ENCODE measurements at places on chromosomes 16 and 17.

- DNase-seq = no peak
Measured at GRCh38 chr16:2365397-2366294, 25.1 kb upstream of the ABCA3 start.

GRCh38 chr17:82353484-82353883 is 5.6 kb upstream of the TEX19 start:
- no peak for DNase-seq

GRCh38 chr17:82979718-82980117 is 99.7 kb upstream of the METRNL start:
- DNase-seq = no peak

DNA sequence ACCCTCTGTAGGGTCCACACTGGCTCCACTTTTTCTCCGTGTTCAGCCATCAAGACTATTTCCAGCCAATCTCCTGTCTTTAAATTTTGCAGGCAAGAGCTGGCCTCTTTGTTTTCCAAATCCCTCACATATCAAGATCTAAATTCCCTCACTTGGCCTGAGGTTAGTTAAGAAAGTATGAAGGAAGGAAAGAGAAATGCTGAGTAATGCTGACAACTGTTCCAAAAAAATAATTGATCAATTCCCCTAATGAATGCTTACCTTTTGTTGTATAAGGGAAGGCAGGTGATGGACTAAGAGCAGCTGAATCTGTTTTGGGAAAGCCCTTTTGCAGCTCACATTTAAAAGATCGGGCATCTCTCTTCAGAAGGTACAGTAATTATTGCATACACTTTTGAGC is 105.1 kb upstream of the KCNJ16 start:
- DNase-seq = no peak

DNA sequence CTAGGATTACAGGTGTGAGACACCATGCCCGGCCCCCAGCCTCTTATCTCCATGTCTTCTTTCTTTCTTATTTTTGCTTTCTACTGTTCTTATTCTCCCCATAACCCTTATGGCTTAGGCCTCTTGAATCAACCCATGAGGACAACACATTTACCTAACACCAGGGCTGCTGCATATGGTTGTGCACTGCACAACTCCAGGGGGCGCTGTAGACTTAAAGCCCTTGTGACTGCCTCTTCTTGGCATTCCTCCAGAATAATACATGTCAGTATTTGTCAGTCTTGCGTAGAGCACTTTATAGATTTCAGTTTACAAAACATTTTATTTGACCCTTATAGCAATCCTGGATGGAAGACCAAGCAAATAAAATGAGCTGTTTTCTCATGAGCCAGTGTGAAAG is 225.0 kb upstream of the SALL1 start:
- no peak for DNase-seq

DNA sequence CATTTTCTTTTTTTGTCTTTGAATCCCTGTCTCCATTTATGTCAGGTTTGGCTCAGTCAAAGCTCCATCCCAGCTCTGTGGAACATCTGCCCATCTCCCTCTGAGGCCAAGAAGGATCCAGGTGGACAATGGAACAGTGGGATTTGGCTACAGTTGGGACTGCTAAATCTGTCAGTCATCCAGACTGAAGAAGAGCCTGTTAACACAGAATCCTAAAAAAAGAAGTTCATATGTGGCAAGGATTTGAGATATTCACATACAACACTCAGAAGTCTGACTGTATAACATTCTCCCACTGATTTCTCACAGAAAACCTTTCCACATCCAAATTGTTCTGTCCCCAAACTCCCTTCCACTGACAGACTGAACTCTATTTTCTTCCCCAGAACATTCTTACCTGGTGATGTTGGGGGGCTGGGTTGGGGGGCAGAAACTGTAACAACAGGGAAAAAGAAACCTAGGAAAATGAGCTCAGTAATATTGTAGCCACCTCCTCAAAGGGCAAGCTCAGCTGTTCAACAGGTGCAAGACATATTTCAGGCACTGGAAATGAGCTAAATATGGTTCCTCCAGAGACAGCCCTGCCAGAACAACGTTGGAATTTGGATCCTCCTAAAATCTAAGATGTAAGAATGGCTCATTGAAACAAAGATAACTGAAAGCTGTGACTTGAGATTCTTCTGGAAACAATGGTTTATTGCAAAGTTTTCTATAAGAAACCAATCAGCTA is 301.5 kb upstream of the CDH5 start:
- no peak for DNase-seq

DNA sequence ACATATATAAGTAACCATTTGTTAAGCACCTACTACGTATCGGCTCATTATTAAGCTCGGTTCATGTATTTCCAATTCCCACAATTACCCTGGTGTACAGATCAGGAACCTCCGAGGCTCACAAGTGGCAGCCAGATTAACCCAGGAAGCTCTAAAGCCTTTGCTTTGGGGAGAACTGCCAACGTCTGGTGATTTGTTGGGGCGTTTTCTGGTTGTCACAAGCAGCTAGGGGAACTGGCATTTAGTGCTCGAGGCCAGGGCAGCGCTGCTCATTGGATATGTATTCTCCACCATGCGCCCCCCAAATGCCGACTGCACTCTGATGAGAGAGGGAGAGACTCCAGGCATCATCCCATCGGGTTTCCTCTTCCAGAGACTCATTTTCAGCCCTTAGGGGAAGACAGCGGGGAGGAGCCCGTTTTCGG is 541 bp downstream of the ZNF18 start:
- peak; percentile 59 for DNase-seq

DNA sequence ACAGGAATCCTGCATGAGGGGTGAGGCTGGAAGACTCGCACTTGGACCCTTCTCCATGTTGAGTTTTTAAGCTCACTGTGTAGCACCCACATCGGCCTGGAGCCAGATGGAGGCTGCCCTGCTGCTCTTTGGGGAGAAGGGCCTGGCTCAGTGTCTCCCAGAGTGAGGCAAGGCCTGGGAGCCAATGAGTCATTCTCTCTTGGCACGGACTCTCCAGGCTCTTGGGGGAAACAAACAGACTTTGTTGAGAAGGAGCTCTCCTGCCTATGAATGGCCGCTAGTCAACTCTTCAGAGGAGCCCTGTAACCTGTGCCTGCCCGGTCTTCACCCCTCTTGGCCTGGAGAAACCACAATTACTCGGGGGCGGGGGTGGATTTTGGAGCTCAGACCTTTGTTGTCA is 50.8 kb upstream of the MAF start:
- DNase-seq = no peak
